Fibroblast of skin of left quadriceps (primary cell): ENCODE measurements at places on chromosomes 2 and 18.

GRCh38 chr2:107402330-107402729 is 424.4 kb upstream of the RGPD4 start:
- DNase-seq, result no peak

GRCh38 chr2:120396861-120397811 is 51.2 kb downstream of the INHBB start:
- no peak for DNase-seq

GRCh38 chr2:83240611-83241010 is 1218.5 kb downstream of the SUCLG1 start:
- DNase-seq, result no peak

DNA sequence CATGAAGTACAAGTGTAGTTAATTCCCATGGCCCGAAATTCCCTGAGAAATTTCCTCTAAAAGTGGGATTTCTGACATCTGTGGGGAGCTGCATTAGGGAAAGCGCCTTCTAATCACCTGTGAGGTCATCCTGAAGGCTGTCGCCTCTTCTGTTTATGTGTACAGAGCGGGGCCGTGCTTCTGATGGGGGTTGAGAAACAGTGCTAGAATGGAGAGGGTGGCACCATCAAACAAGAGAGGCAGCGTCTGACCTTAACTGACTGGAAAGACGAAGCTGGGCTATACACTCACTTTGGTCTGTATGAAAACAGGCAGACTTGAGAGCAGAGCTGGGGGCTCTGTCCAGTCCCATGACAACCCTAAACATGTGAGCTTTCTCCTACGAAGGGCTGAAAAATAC is 44.2 kb upstream of the DNMT3A start:
- no peak for DNase-seq

- DNase-seq, result peak; percentile 90
Observed at GRCh38 chr18:26480897-26481795, 67.2 kb downstream of the KCTD1 start.

- no peak for DNase-seq
Observed at GRCh38 chr2:203567691-203568090, 32.6 kb upstream of the RAPH1 start.

DNA sequence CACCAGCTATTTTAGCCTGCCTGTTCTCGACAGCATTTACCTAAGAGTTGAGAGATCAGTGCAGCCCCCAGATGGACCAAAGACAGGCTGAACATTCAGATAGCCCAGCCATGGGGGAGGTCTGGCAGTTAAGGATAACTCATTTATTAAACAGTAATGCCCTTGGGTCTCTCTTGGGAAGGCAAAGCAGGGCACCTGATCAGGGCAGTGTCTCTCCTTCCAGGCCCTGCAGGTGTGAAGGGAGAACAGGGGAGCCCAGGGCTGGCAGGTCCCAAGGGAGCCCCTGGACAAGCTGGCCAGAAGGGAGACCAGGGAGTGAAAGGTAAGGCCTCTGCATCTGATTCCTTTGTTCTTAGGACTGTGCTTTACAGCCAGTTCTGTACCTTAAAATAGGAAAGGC is 49.6 kb downstream of the MARCO start:
- no peak for DNase-seq

GRCh38 chr2:222922019-222922800 is 61.4 kb downstream of the ACSL3 start:
- DNase-seq, result no peak

DNA sequence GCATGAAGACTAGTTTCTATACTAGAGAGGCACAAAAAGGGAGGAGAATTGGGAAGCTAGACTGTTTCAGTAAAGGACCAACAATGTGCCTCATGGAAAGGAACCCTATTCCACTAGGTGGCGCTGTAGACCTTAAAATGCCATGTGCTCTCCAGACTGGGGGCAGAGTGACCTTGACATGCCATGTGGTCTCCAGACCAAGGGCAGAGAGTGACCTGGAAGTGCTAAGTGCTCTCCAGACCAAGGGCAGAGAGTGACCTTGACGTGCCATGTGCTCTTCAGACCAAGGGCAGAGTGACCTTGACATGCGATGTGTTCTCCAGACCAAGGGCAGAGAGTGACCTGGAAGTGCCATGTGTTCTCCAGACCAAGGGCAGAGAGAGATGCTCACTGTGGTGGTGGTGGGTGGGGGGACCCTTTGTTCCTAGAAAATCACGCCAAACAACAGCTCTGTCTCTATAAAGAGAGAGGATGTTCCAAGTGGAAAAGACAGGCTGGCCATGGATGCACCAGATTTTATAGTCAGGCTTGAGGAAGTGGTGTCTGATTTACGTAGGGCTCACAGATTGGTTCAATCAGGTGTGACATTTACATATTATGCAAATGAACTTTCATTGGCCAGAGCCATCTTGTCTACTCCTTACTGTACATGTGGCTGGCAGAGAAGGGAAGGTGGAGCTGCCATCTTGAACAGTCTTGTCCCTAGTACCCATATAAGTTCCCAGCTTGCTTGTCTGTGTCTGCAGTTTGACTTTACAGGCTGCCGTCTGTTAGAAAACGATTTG is 344.0 kb upstream of the DDX18 start:
- DNase-seq, result no peak

DNA sequence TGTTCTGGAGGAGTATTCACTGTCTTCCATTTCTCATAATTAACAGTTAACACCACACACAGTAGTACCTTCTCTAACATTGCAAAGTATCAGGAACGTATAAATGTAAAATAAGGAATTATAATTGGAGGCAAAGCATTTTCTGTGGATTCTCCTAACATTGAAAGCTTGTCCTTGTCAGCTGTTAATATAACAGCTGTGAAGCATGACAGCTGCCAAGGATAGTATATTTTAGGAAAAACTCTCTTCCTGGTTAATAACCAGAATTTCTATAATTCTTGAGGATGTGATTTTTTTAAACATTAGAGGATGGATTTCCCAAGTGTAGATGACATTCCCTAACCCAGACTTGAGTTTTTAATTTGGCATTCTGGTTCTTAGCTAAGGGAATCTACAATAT is 110.3 kb downstream of the EPC2 start:
- DNase-seq, result no peak

GRCh38 chr18:9694952-9695495 is 13.1 kb upstream of the RAB31 start:
- DNase-seq, result no peak

GRCh38 chr18:58390399-58390798 is 238.5 kb downstream of the ALPK2 start:
- DNase-seq, result no peak

DNA sequence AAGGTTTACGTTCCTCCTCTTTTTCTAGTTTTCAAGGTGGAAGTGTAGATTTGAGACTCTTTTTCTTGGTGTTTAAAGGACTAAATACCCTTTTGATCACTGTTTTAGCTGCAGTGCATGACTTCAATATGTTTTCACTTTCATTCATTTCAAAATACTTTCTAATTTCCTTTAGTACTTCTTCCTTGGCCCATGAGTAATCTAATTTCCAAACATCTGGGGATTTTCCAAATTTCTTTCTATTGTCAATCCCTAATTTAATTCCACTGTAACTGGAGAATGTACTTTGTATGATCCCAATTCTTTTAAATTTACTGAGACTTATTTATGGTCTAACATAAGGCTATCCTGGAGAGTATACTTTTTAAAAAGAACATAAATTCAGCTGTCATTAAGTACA is 3.8 kb upstream of the RHBDD1 start:
- DNase-seq, result peak; percentile 12

DNA sequence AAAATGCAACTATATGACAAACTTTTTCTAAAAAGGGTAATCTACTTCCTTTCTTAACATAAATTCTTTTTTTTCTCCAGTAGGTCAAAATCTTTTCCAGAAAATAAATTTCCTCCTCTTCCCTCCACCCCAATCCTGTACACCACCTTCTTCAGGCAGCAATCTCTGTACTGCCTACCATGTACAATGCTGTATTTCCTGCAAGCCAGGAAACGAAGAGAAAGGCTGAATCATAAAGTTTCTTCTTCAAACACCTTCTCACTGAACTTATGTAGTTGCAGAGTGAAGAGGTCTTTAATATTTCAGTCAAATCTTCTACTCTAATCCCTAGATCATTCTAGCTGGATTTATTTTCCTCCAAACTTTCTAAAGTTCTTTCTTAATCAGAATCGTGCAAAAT is 18.2 kb upstream of the C2orf66 start:
- no peak for DNase-seq

GRCh38 chr18:78947291-78947690 is 32.3 kb upstream of the SALL3 start:
- DNase-seq, result no peak

- no peak for DNase-seq
Observed at GRCh38 chr2:38659115-38659514, 6.8 kb upstream of the GALM start.

GRCh38 chr2:112160283-112161250 is 22.4 kb downstream of the FBLN7 start:
- no peak for DNase-seq

- no peak for DNase-seq
Observed at GRCh38 chr18:32674491-32674890, 98.3 kb downstream of the KLHL14 start.

DNA sequence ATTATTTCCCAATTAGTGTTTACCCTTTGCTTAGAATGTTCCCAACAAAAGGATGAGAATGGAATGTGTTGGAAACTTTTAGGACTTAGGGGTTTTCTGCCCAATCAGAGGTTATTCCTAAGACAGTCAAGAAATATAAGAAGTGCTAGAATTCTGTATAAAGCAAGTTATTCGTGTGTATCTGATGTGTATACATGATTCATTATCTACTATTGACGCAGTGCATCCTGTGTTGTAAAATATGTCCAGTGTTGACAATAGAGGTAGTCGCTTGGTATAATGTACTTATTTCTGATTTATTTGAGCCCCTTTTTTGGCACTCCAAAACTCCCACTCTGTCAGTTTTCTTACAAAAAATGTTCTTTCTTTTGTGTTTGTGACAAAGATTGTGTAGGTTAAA is 881 bp downstream of the PIKFYVE start:
- DNase-seq, result no peak

DNA sequence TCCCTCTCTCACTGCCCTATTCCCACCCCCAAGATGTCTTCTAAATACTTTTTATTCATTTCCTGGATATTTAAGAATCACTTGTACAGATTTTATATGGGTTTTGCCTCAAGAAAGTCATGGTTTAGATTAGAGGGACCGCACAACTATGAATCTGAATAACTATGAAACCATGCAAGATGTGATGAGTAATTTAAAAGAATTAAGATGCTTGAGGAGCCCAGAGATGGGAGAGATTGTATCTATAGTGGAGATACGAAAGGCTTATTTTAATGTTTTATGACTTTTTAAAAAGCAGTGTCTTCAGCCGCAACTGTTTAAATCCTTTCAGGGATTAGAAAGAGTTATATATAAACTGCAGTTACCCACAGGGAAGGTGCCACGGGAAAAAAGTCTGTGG is 324.1 kb downstream of the LPIN1 start:
- DNase-seq, result peak; percentile 85

- no peak for DNase-seq
Observed at GRCh38 chr2:27323596-27324285, 844 bp upstream of the MPV17 start.

GRCh38 chr2:159054985-159055384 is 86.5 kb downstream of the TANC1 start:
- DNase-seq, result no peak

DNA sequence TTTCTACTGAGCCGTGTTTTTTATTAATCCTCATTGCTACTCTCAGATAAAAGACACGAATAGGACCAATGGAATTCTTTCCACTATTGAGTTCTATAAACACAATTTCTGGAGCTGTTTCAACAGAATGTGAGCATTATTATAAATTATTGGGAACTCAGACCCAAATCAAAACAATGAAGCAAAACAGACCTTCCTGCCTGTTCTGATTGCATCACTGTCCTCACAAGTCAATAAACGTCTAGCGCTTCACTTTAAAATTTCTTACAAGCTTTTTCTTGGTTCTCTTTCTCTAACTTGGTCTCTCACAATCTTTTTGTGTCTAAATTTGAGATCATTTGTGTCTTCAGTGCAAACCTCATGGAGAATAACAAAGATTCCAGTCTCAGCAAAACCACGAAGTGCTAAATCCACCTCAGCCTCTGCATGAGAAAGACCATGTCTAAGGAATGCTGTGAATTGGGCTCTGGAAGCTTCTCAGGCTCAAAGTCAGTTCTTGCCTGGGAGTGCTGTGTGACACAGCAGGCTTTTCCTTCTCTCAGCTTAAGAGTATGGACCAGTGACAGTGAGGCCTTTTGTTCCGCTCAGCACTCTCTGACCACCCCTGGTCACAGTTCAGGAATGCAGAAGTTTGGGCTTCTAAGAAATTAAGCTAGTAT is 22.8 kb downstream of the ARHGAP28 start:
- DNase-seq, result peak; percentile 52

DNA sequence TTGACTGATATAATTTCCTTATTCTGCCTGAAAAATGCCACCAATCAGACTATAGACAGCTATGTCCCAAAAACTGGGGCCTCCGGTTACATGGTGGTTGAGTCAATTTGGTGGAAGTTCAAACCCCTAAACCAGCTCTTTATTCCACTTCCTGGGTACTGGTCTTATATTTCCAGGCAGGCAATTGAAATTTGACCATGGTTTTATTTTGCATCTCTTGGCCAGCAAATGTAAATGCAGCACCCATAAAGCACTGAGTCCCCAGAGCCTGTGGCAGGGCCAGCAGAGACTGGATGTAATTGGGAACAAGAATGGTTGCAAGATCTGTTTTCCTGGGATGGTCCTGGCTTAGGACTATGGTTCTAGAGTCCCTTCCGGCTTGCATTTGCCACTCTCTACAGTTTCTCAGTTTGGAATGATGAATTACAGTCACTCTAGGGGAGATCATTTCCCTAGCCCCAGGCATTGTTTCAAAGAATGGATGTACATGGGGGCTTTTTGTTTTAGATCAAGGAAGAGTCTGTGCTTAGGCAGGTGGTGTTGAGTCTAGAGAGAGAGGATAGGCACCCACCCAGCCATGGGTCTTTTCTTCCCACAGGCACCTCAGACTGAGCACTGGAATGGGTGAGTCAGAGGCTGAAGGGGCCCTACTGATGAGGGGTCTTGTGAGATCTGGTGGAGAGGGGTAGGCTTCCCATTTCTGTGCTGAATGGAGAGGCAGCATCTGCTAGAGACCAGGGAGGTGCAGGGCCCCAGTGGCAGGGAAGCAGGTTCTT is 108.4 kb upstream of the CDC42EP3 start:
- no peak for DNase-seq

- no peak for DNase-seq
Observed at GRCh38 chr2:68472796-68473414, 5.5 kb downstream of the APLF start.

GRCh38 chr18:58838165-58838860 is 26.4 kb upstream of the ZNF532 start:
- no peak for DNase-seq

DNA sequence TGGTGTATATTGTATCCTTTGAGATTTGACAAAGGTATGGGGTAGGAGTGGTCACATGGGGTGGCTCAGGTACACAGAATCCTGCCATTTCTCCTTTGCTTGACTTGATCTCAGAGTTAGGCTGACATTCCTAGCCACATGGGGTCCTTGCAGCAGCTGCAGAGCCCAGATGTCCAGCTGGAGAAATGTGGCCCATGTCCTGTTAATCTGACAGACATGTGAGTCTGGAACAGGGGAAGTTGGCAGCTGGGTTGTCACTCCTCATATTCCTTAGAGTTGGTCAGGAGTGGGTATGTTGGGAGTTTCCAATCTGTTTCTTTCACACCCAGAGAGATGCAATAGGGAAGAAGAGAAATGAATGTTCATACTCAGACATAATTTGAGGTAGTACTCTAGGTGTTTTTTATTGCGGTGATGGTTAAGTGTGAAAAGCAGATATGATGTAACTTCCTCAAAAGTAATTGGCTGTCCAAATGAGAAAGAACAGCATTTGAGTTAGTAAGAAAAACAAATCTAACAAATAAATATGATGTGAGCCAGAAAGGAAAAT is 402.6 kb upstream of the MEIS1 start:
- DNase-seq, result no peak
